ENCODE measurements at places on chromosomes 4 and X.

DNA sequence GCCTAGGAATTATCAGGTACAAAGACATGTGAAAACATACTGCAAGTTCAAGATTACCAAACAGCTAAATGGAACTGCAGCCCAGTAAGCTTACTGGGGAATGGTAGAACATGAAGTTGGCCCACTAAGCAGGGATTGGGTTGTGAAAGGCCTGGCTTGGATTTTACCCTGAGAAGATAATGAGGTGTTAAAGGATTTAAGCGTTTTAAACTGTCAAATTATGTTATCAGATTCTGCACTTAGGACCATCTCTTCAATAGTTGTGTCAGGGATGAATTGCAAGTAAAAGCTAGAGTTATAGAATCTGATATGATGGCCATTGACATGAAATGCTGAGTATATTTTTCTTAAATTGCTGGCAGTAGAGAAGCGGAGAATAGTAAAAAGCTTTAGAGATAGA, 225.7 kb downstream of the GRID2 start:
- no peak for DNase-seq

DNA sequence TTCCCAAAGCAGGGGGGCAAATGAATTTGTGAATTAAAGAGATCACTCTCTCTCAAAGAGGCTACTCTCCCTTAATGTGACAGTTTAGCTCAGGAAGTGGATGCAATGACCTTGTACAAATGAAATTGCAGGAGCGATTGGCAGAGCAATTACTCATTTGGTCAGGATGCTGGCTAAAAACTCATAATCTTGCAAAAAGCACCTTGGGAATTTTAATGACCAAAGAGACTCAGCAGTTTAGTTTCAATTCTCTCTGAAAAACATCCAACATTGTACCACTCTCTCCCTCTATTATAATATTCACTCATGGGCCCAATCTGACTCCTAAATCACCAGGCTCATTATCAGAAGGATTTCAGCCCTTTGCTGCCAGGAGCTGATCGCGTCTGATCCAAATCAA, 26.1 kb downstream of the PDGFC start:
- DNase-seq, result no peak

DNA sequence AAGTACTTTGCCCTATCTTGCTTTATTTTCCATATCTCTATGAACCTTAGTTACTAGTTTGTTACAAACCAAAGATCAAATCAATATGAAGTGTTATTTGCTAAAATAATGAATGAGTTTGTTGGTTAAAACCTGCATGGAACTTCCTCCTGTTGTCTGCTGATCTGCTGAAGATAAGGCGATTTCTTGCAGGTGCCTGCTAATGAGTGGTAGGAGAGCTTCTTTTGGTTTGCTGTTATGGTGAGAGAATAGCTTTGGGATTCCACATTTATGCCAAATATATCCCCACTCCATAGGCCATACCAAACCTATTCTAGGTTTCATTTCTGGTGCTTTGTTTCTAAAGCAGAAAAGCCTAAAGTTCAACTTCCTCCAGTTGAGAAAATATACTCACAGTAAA, 103.8 kb upstream of the PCDH10 start:
- DNase-seq, result no peak

DNA sequence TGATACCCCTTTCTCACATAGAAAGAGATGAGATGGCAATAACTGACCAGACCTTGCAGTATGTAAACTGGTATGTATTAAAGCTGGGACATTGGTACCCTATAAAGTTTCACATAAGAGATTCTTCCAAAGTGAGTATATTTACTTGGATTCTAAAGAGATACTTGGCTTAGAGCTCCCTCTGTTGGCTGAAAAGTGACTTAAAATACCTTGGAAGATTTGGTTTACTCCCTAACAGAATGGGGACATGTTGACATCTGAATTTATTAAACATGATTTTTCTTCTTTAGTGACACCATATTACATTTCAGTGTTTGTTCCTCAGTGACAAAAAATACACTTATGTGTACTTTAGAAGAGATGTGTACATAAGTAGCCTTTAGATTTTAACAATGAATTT, 47.9 kb upstream of the RGN start:
- no peak for DNase-seq

- DNase-seq, result no peak
These were observed 374.3 kb downstream of the IQCM start for GRCh38 chr4:149441338-149441737.

- DNase-seq, result peak; percentile 12
These were observed 34.2 kb downstream of the WDR13 start for GRCh38 chrX:48631376-48632090.

GRCh38 chrX:130539721-130540321, 138.0 kb downstream of the RBMX2 start:
- no peak for DNase-seq

DNA sequence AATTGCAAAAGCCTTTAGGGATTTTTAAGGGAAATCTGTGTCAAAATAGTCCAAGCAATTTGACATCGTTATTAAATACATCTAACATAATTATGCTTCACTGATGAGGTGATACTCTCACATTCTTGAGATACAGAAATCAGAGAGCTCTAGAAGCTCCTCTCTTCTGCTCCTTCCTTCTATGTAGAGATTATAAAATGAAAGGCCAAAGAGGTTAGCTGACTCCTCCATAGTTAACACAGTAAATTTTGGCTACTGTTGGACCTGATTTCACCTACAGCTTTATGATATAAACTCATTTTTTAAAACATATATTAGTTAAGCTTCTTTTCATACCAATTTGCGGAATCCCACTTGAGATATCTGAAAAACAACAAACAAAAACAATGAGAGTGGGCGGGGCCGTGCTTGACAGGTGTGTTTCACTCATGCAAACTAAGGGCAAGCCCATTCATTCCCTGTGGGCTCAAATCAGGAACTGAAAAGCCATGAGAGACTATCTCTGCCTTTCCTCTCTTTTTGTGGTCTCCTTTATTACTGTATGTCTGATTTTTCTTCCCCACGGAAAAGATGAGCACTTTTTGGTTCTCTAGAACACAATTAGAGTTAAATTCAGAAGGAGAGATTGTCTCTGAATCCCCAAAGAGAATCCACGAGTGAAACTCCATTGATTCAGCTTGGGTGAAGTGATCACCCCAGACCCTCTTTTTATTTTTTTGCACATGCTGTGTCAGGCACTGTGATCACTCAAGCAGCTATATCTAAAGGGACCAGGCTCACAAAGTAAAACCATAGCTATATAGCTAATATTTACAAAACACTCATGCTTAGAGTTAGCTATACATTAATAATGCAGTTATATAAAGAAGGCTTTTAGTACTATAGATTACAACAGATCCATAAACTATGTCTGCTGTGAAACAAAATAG, 566.3 kb downstream of the IL15 start:
- DNase-seq, result no peak

DNA sequence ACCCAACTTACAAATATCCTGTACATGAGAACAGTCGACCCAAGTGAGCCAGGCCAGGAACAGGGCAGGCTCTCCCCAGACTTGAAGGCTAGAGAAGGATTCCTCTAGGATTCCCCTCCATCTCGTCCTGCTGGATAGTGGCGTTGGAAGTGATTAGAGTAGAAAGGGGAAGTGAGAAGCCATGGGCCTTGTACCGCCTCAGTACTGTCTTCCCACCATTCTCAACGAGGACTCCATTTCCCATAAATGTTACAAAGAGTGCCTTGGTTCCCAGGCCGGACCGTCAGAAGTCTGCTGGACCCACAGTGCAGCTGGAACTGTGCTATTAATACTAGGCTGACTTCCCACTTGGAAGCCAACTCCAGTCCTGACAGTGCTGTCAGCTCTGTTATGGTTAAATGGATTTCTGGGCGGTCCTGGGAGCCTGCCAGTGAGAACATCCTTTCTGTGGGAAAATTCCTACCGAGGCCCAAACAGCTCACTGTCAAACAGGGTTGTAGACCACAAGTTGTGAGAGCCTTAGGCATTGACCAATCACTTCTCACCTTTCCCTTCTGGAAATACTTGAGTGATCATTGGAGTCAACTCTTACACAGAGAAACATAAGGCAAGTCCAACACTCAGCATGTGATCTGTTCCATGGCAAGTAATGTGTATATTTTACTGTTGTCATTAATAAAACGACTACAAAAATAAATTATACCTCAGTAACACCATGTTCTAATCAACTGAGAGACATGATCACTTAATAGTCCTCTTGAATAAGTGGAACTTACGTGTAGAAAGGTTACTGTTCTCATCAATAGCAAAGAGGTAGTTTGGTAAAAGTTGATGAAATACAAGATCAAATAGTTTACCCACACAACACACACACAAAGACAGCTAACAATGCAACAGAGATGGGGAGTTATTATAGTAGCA, 58.4 kb downstream of the AMELX start:
- DNase-seq, result no peak

DNA sequence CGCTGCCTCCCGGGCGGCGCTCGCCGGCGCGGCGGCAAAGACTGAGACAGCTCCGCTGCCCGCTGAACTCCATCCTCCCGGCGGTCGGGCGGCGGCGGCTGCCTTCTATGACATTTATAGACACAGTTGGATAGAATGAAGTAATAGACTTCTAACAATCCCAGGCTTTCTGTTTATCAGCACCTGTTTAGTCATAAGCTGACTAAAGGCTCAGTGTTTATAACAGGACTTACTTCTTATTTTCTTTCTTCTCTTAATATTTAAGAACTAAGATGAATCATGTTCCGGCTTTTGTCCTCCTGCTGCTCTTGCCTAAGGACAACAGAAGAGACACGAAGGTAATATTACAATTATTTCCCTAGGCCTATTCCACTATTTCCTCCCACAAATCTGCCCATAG, 3.9 kb downstream of the ARL13A start:
- no peak for DNase-seq

DNA sequence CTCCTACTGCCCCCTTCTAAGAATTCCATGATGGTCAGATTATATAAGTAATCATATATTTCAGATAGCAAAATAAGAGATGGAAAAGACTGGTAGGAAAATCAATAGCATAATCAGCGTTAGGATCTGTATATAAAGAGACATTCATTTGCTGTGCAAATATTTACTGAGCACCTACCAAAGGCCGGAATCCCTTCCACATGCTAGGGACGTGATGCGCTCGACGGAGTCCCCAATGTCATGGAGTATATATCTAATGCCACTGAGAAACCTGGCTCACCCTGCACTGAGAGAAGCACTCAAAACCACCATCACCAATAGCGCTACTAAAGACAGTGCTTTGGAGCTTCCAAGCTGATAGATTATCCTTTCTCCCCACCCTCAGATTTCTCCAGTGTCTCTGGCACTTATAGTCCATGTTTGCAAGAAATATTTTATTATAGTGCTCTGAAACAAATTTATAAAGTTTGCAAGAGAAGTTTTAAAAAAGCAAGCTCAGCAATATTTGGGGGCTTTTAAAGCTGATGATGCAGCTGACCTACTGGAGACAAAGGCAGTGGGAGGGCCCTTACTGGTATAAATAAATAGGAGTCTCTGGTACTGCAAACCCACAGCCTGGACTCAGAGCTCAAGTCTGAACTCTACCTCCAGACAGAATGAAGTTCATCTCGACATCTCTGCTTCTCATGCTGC, at the start of gene CXCL13:
CXCL13 (plus strand) TSS at position 611 of the 693 bp plus-strand sequence; CDS start at position 657, 46 bp downstream.
- DNase-seq, result no peak

GRCh38 chr4:163217505-163217904, 50.8 kb upstream of the NAF1 start:
- DNase-seq, result no peak

DNA sequence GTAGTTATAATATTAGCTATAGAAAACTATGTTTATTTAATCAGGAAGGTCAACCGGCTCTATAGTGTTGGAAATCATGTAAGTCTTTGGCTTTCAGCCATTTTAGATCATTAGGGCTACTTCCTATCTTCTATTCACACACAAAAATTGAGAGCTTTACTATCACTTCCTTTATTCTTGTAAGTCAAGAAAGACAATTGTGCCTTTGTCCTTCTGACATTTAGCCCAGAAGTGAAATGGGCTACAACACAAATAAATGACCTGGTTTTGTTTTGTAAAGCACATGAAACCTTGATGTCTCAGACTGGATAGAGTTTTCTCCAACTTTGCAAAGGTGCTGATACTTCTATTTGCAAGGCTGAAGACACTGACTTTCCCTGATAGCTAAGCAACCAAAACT, 122.4 kb upstream of the ACSL4 start:
- DNase-seq, result no peak

- no peak for DNase-seq
These were observed 128.4 kb upstream of the TBC1D9 start for GRCh38 chr4:140884431-140885058.

- no peak for DNase-seq
These were observed 1.3 kb downstream of the GALNTL6 start for GRCh38 chr4:171814545-171814944.

- no peak for DNase-seq
These were observed 10.7 kb downstream of the MED12 start for GRCh38 chrX:71128915-71129765.

GRCh38 chr4:183396227-183396637, 48.2 kb upstream of the CDKN2AIP start:
- no peak for DNase-seq

- DNase-seq, result no peak
These were observed 230.5 kb downstream of the IDS start for GRCh38 chrX:149274516-149275105.

DNA sequence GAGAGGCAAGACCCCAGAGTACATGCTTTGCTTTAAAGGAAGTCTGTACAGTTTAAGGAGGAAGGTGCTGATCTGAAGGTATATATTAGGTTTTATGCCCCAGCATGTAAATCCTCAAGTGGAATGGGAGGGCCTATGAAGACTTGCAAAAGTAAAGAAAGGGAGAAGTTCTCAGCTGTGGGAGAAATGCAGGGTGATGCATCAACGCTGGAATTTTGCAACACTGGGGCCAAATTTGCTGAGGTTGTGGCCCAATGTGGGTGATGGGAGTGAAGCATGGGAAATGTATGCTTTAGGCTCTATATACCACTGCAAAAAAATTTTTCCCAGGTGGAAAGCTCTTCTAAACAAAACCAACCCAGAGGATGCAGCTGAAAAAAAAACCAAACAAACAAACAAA, 33.8 kb upstream of the GPR174 start:
- no peak for DNase-seq

- DNase-seq, result no peak
These were observed 129.1 kb downstream of the ARHGAP10 start for GRCh38 chr4:147860960-147861359.

DNA sequence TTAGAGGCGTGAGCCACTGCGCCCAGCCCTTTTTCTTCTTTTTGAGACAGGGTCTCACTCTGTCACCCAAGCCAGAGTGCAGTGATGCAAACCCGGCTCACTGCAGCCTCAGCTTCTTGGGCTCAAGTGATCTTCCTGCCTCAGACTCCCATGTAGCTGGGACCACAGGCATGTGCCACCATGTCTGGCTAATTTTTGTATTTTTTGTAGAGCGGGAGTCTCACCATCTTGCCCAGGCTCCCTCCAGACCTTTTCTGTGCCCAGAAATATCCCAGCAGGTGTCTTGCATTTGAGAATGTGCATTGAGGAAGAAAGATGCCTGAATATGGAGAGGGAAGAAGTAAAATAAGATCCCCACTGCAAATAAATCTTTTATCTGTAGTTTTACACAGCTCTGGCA, 58.7 kb downstream of the PPEF2 start:
- DNase-seq, result no peak

GRCh38 chr4:121685257-121685656, 11.5 kb downstream of the ANXA5 start:
- no peak for DNase-seq

- no peak for DNase-seq
These were observed 226.9 kb downstream of the ARHGAP24 start for GRCh38 chr4:85701861-85702321.
